Breast epithelium (tissue), 4 donors: ENCODE measurements at places on chromosomes 12 and 14.

- DNase-seq = no peak
These were observed 169.7 kb upstream of the NUDT4 start for GRCh38 chr12:93208011-93208410.

DNA sequence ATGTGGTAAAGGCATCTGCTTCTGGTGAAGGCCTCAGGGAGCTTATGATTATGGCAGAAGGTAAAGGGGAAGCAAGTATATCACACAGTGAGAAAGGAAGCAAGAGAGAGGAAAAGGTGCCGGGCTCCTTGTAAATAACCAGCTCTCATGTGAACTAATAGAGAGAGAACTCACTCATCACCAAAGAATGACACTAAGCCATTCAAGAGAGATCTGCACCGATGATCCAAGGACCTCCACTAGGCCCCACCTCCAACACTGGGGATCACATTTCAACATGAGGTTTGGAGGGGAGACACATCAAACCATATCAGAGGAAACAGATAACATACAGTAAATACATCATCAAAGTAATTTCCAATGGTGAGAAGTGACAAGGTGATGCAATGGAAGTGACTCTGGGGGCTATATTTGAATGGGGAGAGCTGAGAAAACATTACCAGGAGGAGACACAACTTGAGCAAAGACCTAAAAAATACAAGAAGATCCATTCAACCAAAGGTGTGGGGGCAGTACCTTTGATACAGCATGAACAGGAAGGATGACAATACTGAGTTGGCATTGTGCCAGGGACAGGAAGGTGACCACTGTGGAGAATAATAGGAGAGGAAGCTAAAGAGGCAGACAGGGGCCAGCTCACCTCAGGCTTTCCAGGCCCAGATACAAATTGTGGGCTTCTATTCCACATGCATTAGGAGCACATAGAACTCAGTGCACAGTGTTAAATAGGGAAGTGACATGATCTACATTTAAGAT lies 134.4 kb upstream of the GRIP1 start:
- DNase-seq = no peak

- no peak for DNase-seq
These were observed 114.8 kb downstream of the SNAPC1 start for GRCh38 chr14:61877035-61877390.

- peak; percentile 28 for DNase-seq
These were observed 47.9 kb upstream of the MEG3 start for GRCh38 chr14:100777818-100778525.

DNA sequence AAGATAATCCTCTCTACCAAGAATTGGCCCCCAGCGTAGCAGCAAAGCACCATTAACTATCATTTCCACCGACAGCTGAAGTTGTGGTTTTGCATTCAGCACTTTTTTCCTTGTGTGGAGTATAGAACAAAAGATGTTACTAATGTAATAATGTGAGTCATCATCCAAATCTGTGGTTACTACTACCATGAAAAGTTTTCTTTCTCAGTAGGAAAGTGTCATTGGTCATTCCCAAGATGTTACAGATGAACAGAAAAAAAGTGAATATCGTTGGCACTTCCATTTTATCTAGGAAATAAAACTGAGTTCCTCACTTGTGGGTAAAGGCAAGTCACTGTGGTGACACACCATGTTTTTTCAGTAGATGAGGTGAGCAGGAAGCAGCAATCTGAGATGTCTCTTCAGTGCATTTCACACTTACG lies 30.3 kb upstream of the IFNG start:
- no peak for DNase-seq

- peak; percentile 72 for DNase-seq
These were observed 32.9 kb downstream of the SYNE3 start for GRCh38 chr14:95483309-95484165.

DNA sequence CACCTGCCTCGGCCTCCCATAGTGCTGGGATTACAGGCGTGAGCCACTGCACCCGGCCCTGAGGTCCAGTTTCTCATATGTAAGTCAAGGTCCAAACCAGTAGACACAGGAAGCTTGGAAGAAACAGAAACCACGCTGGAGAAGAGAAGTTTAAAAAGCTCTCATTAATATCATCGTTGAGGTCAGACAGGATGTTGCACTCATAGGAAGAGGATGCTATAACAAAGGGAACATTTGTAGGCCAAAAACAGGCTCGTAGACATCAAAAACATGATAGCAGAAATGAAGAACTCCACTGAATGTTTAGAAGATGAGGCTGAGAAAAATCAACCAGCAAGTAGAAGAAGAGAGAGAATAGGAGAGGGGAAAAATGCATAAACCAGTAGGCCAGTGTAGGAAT lies 46.8 kb downstream of the ACACB start:
- no peak for DNase-seq

DNA sequence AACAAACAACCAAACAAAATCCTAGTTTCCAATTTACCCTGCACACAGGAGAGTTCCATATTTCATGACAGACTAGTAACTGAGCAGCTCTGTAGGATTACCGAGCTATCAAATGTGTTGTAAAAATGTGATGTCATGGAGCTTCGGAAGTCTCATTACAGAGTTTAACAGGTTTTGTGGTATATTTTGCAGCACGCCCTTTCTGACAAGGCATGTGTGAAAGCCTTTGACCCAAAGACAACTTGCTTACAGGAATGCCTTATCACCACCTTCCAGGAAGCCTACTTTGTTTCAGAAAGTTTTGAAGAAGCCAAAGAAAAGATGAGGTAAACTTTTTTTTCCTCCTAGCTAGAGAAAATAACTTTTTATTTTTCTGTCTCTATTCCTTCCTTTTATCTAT lies 92.4 kb downstream of the TPH2 start:
- no peak for DNase-seq

- DNase-seq = no peak
These were observed 123.0 kb downstream of the PLXNC1 start for GRCh38 chr12:94271351-94271750.

- DNase-seq = no peak
These were observed 700 bp downstream of the PRKAG1 start for GRCh38 chr12:49017891-49018260.

DNA sequence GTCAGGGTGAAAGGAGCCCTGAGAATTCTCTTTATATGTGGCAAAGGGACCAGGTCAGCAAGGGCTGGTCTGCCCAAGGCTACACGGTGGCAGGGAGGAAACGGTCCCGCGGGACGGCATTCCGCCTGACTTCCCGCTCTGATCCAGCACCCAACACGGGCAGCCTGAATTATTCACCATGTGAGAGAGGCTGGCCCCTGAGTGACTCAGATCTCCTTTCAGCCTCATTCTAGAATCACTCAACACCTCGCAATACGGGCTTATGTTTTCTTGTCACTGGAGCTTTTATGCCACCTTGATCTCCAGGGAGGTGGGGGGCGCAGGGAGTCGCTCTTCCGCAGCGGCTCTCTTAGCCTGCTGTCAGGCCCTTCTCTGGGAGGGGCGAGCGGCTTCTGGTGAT lies 8.5 kb downstream of the LRTM2 start:
- no peak for DNase-seq

DNA sequence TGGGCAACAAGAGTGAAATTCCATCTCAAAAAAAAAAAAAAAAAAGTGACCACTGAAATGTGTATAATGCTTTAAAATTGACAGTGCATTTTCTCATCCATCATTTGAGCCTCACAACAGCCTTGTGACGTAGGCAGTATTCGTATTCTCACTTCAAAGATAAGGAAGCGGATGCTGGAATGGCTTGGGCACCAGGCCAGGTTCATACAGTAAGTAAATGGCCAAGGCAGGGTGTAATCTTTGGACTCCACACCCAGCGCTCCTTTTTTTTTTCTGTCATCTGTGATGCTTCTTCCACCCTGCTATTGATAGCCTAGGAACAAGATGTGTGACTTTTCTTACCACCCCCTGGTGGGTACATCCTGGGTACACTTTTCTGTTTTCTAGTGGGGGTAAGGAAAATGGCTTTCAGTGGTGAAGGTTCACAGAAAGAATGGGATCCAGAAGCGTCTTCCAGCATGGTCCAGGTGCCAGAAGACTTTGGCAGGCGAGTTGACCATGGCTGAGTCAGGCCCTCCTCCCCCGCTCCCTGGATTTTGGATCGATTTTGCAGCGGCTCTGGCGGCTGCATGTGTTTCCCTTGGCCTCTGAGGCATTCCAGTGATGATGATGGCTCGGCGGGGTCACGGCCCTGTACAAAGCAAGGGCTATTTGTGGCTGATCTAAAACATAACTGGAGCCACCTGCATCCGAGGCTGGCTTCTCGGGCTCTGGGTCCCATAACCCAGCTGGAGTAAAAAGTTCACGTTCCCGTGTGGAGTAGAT lies 110.6 kb downstream of the CACNA1C start:
- DNase-seq = peak; percentile 50

- DNase-seq = no peak
These were observed 80.2 kb downstream of the TMCC3 start for GRCh38 chr12:94570161-94570560.

GRCh38 chr14:94132285-94132887 lies 3.0 kb upstream of the IFI27L2 start:
- no peak for DNase-seq

- no peak for DNase-seq
These were observed 56.3 kb upstream of the SLC8A3 start for GRCh38 chr14:70245026-70245425.

- no peak for DNase-seq
These were observed 34.1 kb upstream of the ERGIC2 start for GRCh38 chr12:29415111-29415510.

DNA sequence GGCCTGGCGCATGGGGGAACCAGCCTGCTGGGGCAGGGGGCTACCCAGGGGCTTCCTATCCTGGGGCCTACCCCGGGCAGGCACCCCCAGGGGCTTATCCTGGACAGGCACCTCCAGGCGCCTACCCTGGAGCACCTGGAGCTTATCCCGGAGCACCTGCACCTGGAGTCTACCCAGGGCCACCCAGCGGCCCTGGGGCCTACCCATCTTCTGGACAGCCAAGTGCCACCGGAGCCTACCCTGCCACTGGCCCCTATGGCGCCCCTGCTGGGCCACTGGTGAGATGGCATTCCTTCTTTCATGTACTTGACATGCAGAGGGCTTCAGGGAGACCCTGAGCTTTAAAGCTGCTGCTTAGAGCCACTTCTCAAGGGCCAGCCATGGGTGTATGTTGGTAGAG lies 9.0 kb downstream of the LGALS3 start:
- no peak for DNase-seq

- no peak for DNase-seq
These were observed 49.1 kb downstream of the BTG1 start for GRCh38 chr12:92096346-92097136.

DNA sequence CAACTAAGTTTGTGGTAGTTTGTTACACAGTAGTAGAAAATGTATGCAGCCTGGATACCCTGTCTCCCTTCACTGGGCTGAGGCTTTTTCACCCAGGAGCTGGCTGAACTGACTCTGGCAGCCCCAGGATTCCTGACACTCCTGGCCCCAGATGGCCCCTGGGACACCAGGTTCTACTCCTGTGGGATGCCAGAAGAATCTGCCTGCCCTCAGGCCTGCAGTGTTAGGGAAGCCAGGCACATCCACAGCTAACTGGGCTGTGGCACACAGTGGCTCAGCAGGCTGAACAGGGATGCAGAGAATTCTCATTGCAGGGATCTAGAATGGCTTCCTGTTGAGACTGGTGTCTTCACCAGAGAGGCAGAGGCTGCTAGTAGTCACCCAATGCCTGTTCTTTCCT lies 8.5 kb downstream of the IFI27 start:
- no peak for DNase-seq

- no peak for DNase-seq
These were observed 117.4 kb upstream of the SOX5 start for GRCh38 chr12:24066865-24067264.

GRCh38 chr14:104682107-104682593 lies 7.3 kb upstream of the INF2 start:
- no peak for DNase-seq

DNA sequence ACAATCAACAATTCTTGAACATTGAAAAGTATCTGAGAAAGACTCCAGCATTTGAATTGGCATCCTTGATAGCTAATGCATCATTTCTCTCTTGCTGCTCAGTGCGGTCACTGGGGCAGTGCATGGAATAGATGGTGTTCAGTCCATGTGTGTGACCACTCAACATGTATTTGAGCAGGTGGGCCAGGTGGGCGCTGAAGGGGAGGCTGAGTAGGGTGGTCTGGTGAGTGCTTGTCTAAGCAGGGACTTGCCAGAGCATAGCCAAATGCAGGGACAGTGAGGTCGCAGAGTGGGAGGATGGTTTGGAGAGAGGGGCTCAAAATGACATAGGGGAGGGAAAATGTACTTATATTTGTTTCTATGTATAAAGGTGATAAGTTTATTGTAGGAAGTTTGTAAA lies 409.0 kb downstream of the TMEM121 start:
- peak; percentile 30 for DNase-seq

- DNase-seq = no peak
These were observed 519.3 kb downstream of the MED13L start for GRCh38 chr12:115758183-115758582.

DNA sequence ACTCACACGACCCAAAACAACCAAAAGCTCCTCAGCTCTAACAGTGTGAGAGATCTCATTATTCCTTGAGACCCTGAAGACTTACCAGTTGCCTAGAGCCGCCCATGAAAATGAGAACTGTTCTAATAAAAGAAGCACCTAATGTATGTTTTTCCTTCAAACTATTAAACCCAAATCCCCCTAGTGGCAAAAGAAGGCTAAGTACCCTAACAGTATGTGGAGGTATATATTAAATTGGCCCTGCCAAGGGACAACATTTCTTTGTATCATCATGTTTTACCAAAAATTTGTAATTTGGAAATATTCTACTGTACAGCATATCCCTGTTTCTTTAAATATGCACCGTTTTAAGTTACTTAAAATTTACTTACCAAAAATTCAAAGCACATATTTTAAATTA lies 38.0 kb upstream of the PPFIA2 start:
- no peak for DNase-seq

- no peak for DNase-seq
These were observed 21.5 kb upstream of the SSTR1 start for GRCh38 chr14:38186216-38186615.

DNA sequence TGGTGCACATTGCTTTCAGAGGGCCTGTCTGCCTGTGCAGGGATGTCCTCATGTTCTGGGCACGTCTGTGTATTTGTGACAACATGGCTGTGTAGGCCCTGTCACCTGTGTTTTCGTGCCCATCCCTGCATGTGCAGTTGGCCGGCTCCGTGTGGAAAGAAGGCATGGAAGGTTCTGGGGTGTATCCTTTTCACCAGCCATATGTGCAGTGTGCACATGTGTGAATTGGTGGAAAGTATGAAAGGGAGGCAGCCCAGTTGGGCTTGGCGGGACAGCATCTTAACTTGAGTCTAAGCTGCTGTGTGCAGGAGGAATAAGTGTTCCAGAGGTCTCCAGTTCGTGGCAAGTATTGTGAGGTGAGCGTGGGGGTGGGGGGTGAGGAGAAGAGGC lies 669 bp downstream of the TSPAN11 start:
- no peak for DNase-seq

GRCh38 chr12:90235642-90236041 lies 527.0 kb upstream of the ATP2B1 start:
- DNase-seq = no peak

DNA sequence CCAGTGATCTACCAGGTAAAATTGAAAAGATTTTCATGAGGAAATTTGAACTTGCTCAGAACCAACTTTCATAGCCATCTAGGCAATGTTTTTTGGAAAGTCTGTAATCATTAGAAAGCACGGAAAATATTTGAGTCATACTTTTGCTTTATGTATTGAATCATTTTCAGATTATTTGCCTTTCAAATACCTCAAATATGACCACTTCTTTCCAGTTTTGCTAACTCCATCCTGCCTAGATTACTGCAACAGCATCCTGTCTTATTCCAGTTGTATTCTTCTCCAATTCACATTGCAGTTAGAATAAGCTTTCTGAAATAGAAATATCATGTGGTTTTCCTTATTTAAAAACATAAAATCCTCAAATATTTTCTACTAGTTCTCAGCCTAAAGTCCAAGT lies 239.8 kb upstream of the FAR2 start:
- DNase-seq = no peak

- DNase-seq = no peak
These were observed 17.6 kb upstream of the SRP54 start for GRCh38 chr14:34964977-34965764.
